ENCODE measurements at places on chromosomes 5 and 9. TPM values are rescaled to one million over a fixed set of nuclear protein-coding genes. Genes with fewer than 3 reads are reported as not detected.

Gene FOXI1
- total RNA-seq, result not detected

DNA sequence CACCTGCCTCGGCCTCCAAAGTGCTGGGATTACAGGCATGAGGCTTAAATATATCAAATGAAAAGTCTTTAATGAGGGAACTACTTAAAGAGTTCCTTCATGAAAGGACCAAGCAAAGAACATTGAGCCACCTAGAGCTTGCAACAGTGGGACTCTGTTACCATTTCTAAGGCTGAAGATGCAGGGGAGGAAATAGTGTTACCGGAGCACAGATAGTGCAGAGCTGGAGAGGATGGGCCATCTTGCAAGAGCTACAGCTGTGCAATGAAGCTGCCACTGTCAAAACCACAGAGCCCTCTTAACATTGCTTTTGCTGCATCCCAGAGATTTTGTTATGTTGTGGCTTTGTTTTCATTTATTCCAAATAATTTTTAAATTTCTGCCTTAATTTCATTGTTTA lies 77.1 kb upstream of the NAA35 start:
- no peak for DNase-seq

Gene NDUFS4
- 73.4 TPM for total RNA-seq

- no peak for DNase-seq
Observed at GRCh38 chr5:17401470-17402288, 96.4 kb upstream of the TAF11L2 start.

GRCh38 chr5:74599148-74599547 lies 41.4 kb downstream of the ENC1 start:
- DNase-seq, result no peak

DNA sequence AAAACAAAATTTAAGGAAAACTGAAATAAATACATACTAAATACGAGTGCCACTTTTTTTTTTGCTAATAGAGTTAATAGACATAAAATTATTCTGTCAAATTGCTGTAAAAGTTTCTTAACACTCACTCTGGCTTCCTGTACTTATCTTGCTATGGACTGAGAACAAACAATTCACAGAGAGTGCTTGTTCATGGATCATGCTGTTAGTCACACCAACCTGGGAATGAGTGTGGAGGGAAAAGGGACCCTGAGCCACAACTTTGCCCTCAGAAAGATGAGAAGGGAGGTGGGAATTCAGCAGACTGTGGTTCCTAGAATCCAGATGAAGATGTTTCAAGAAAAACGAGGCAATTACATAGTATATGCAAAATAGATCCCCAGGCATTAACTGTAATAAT lies 246.9 kb downstream of the FBXL7 start:
- no peak for DNase-seq

Data from frontal cortex (tissue), 4 donors.